ENCODE measurements at places on chromosomes 2 and 18.
A peak's percentile ranks its signal among the peaks of the same experiment; 100 is the strongest.

DNA sequence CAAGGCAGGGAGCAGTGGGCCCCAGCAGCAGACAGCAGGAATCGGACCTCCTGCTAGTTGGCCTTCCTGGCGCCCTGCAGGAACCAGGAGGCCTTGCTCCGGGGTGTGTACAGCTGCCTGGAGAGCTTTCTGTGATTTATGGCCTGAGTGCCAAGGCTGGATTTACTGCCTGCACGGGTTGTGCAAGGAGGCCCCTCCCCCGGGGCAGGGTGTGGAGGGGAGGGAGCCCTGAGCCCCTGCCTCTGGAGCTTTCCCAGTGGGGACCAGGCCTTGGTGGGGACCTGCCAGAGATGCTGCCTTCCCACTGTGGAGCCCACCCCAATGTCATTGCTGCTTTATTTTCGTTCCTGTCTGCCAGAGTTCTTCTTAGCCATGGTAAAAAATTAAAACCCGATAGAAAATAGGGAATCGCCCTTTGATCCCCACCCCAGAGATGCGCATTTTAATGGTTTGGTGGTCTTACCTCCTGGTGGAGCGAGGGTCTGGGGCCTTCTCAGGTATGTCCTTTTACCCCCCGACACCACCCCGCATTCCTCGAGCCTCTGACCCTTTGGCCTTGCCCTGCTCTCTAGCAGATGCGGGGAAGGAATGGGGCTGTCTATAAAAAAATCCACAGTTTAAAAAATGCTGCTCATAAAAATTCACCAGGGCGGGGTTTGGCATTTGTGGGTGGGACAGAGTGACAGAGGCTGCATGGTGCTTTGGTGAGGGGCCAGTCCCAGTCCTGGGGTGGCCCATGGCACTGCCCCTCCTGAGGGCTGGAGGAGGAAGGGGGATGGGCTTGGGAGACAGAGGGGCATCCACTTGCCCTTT is 6.9 kb upstream of the RALB start:
- peak; percentile 46 for DNase-seq

GRCh38 chr18:41972067-41972925 is 17.3 kb downstream of the PIK3C3 start:
- no peak for DNase-seq

DNA sequence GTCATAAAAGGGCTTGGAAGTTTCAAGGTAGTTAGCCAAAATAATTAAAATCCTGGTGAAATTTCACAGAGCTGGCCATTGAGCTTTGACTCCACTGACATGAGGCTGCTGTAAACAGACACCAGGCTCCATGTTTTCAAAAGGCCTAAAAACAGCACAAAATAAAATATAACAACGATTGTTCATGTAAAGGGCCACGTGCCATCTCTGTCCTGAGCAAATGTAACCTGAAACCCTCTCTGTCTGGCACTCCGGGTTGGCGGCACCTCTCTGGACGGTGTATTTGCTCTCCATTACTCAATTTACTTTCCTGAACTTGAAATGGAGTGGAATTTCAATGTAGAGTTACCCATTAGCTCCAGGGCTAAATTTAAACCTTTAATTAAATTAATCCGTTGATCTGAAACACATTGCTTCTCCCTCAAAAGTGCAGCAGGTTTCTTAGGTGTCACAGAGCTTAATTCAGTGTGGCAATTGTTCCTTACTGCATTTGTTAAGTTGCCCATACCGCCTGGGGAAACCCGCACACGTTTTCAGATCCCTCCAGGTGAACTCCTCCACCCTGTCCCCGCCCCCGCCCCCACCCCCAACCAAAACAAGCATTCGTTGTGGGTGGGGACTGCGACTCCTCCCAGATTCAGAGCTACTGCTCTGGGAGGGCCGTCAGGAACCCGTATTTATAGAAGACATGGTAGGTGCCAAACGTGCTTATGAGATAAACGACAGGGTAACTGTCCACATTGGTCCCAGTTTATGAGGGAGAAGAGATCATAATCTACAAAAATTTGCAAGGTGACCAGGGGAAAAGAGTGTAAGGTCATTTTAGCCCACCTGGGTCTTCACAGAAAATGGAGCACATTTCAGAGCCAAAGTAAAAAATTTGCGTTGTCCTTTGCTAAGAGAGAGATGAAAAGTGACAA is 1.2 kb upstream of the CABLES1 start:
- DNase-seq, result peak; percentile 89

DNA sequence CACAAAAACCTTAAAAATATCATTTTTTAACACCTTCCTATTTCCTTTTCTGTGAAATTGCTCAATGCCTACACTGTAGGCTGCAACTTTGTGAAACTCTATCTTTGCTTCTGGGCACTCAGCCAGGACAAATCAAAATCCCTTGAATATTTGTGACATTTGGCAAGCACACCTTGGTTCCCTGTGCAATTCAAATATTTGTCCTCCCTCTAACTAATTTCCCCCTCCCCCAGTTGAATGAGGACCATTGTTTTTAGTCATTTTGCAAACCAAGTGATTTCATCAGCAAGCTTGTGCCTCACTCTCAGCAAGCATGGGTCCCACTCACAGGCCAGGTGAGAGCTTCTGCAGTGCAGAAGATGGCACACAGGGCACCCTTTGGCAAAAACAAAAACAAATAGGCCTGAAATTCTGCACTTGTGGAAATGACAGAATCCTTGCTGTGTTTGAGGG is 541.5 kb downstream of the CNTNAP5 start:
- DNase-seq, result peak; percentile 43

- DNase-seq, result no peak
Measured at GRCh38 chr2:12168791-12169388, 422.5 kb downstream of the LPIN1 start.

DNA sequence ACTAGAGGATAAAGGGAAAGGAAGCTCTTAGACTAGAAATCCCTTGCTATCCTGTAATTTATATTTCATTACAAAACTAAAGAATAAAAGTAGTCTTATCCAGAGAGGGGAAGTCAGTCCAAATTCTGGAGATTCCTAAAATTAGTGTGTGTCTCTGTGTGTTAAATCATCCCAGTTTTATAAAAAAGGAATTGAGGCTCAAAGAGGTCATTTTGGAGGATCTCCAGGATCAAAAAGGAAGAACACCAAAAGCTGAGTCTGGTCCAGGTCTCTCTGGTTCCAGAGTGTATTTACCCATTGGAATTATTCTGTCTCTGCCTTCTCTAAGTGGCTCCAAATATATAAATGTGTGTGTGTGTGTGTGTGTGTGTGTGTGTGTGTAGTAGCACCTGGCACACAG is 166.7 kb downstream of the NRXN1 start:
- DNase-seq, result peak; percentile 21

DNA sequence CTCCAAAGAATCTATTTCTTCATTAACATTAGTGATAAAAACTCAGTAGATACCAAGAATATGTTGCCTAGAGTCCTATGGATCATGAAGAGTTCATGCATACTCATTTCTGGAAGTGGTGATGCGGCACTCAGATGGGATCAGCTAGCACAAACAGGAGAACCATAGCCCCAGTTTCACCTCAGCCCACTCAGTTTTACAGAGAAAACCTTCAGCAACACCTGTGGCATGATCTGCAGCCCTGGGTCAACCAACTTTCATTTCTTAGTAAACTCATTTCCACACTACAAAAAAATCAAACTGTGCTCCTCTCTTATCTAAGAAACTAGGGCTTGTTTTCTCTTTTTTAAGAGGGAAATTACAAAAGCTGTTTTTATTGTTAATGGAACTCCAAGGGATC is 569.4 kb downstream of the CCDC85A start:
- no peak for DNase-seq

DNA sequence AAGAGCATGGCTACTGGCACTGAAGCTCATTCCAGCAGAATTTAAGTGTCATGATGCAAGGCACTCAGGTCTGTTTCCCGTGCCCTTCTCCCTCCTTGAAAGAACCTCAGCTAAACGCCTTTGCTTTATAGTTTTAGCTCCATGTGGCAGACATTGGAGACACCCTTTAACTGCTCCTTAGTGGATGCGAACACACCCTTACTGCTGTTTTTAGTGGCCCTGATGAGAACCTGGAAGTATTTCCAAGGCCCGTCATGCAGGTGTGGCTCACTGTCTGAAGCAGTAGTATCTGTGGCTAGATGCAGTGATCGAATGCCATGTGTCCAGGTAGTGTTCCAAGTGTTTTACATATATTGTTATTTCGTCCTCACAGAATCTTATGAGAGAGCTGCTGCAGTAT is 28.3 kb downstream of the KIF5C start:
- no peak for DNase-seq

DNA sequence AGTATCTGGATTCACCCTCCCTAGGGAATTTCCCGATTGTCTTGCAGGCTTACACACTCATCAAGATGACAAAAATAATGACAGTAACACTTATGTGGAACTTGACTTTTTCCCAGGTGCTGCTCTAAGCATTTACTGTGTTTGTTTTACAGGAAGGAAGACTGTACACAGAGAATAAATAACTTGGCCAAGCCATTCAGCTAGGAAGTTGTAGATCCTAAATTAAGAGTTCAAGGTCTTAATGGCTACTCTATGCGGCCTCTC is 549 bp upstream of the DPP4 start:
- no peak for DNase-seq

Measured in NCI-H2081 treated with DMSO at 0.1 percent for 48 hours (cell line).